ENCODE measurements at places on chromosomes 4 and X.

DNA sequence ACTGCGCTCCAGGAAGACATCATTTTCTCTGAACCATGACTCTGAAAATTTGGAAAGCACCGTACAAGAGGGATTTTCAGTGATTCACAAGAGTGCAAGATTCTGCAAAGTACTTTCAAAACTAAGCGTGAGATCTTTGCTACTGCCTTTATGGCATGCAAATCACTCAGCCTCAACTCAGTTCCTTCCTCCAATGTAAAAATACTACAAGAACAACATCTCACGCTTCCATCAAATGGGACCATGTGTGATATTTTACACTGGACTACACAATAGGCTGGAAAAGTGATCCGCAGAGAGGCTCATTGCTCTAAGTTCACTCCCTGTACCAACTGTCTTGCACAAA, 674 bp upstream of the IL15 start:
- no peak for DNase-seq

DNA sequence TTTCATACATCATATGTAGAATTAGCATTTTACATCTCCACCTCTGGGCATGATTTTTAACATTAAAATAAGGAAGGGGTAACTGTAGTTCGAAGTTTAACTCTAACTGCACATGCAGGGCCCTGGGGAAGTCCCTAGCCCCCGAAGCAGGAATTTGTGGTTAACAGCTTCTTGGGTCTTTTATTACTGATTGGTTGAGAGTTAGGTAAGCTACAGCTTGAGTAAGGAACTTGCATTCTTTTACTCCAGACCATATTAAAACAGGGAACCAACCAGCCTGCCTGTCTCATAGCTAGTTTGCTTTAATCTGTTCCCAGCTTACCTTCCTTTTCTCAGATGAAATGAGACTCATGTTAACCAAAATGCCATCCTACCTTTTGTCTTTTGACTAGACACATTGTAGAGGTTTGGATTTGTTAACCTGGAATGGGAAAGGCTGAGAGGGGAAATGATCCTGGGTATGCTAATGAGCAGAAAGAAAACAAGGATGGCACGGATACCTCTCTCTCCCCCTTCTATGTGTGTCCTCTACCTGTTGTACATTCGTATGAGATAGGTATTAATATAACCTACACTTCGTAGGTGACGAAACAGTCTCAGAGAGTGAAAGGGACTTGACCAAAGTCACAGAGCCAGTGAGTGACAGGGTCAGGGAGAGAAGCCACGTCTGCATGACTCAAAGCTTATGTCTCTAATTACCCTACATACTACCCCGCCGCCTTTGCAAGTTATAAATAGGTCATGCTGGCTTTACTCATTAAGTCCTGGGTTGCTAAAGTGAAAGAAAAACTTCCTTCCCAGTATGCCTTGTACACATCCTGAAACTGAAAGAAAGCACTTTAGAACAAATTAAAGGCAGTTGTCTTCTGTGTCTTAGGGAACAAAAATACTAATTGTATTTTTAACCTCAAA, 119.5 kb upstream of the AFF2 start:
- DNase-seq = peak; percentile 48

- DNase-seq = no peak
These were observed 21.4 kb upstream of the PPP2R2C start for GRCh38 chr4:6493658-6494304.

DNA sequence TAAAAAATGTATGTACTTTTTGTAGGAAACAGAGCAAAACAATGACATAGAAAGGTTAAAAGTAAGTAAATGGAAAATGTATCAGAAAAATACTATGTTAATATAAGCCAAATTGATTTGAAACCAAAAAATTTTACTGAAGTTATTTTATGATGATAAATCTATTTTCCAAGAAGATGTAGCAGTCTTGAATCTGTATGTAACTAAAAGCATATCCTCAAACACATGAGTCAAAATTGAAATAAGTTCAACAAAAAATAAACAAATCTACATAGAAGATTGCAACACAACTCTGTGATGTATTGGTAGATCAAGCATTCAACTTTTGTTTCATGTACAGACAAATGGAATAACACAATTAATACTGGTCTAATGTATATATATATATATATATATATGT, 450.0 kb downstream of the SPRY1 start:
- no peak for DNase-seq

DNA sequence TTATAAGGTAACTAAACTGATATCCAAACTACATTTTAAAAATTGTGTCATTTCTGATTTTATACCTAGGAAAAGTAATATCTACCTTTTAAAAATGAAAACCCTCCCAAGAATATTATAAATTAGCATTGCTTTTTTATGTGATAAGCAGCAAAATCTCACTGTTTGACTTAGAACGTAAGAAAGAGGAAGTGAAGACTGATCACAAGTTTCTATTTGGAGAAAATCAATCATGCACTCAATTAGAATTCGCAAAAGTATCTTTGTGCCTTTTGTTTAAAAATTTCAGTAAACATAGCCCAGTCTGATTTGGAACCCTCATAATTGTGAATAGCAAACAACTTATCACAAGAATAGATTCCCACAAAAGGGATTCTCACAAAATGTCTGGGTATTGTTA, 142.7 kb downstream of the TENM3 start:
- DNase-seq = no peak

GRCh38 chrX:12819222-12819621, 28.0 kb downstream of the PRPS2 start:
- DNase-seq = no peak

- no peak for DNase-seq
These were observed 3.0 kb downstream of the ATP11C start for GRCh38 chrX:139929876-139930275.
